ENCODE measurements at places on chromosomes 7 and 10. TPM values are rescaled to one million over a fixed set of nuclear protein-coding genes. Genes with fewer than 3 reads are reported as not detected.

The GJD4 gene
- not detected for total RNA-seq

The PTF1A gene
- total RNA-seq, result not detected

The NPY gene
- total RNA-seq, result not detected

The CYP2C8 gene
- total RNA-seq, result 0.22 TPM

The CFAP69 gene
- not detected for total RNA-seq

The AHR gene
- 17.1 TPM for total RNA-seq

The CPA2 gene
- not detected for total RNA-seq

The EPHB4 gene
- total RNA-seq, result 1.0 TPM

The SBDS gene
- total RNA-seq, result 41.6 TPM

The FBXO24 gene
- 0.85 TPM for total RNA-seq

The SEC31B gene
- total RNA-seq, result 267 TPM

The C10orf67 gene
- 0.20 TPM for total RNA-seq

The NACAD gene
- total RNA-seq, result 0.05 TPM

The HOXA11 gene
- total RNA-seq, result not detected

The ANKMY2 gene
- total RNA-seq, result 8.5 TPM

The DNMBP gene
- 2.2 TPM for total RNA-seq

The ZNF239 gene
- 1.4 TPM for total RNA-seq

The LRRD1 gene
- total RNA-seq, result not detected

The PIP gene
- not detected for total RNA-seq

The OR2A42 gene
- 0.07 TPM for total RNA-seq

The ANKRD61 gene
- 0.49 TPM for total RNA-seq

The SPDYE2B gene
- total RNA-seq, result not detected

The SFTPA1 gene
- total RNA-seq, result not detected

The SFRP5 gene
- not detected for total RNA-seq

The PNLIPRP2 gene
- total RNA-seq, result not detected

The FXYD4 gene
- not detected for total RNA-seq

The AOAH gene
- total RNA-seq, result 20.8 TPM

The TRIM4 gene
- 29.7 TPM for total RNA-seq

The CDH23 gene
- 1.3 TPM for total RNA-seq
